Caki2 (cell line): ENCODE measurements at places on chromosomes 5 and 9. TPM values are rescaled to one million over a fixed set of nuclear protein-coding genes. Genes with fewer than 3 reads are reported as not detected.

PCDHGA6 gene
- total RNA-seq: 1.6 TPM in 1 of 2 replicates, not detected in the other

ABO gene
- total RNA-seq: 0.14 and 19.1 TPM in 2 replicates

DNA sequence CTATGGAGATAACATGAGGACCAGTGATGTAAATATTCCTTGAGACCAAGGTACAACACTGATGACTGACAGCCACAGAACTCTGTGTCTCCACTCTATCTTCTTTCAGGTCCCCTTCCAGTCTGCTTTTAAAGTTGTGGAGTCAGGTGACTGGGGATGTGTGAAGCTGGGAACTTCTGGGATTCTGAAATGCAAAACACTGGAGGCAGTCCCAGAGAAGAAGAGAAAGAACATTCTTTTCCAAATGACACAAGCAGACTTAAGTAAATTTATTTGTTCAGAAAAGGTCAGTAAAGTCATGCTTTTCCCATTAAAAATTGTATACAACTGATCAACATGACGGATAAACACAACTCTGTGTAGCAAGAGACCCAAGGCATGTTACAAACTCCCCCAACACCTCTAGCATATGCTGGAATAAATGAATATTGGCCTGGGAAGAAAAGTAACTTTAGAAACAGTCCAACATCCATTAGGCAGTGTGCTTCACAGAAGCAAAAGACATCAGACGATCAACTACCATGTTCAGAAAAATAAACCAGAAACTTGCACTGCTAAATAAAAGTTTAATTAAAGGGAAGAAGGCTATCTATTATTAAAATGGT is 92.4 kb upstream of the IFNK start:
- no peak for DNase-seq

DNA sequence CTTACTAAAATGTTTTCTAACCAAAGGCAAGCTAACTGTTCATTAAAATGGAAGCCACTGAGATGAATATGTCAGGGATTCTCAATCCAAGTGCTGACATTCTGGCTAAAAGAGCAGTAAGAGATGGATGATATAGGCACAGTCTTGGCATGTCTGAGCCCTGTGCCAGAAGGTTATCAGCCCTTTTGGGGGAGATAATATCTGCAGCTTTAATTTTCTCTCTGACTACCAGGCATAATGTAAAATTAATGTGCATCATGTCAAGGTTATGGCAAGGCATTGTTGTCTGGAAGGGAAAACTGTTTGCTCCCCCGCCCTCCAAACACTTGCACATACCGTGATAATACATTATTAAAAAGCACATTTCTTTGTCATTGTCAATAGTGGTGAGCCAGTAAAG is 609.8 kb downstream of the ZNF608 start:
- no peak for DNase-seq

DNA sequence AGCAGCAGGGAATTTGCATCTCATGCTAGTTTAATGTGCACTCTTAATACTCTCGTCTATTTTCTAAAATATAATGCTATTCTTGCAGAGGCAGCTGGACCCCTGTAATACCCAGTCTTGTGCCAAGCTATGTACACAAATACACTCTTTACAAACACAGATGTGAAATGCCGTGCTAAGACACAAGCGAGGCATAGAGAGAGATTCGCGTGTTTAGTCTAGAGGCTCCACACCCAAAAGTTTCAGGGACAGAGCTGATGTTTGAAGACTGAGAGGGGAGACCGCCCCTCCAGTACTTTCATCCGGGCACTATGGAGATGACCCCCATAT is 1.2 kb downstream of the DPYSL3 start:
- DNase-seq: peak; percentile 42

ZNF169 gene
- 2.5 TPM in 1 of 2 replicates, not detected in the other for total RNA-seq

DNA sequence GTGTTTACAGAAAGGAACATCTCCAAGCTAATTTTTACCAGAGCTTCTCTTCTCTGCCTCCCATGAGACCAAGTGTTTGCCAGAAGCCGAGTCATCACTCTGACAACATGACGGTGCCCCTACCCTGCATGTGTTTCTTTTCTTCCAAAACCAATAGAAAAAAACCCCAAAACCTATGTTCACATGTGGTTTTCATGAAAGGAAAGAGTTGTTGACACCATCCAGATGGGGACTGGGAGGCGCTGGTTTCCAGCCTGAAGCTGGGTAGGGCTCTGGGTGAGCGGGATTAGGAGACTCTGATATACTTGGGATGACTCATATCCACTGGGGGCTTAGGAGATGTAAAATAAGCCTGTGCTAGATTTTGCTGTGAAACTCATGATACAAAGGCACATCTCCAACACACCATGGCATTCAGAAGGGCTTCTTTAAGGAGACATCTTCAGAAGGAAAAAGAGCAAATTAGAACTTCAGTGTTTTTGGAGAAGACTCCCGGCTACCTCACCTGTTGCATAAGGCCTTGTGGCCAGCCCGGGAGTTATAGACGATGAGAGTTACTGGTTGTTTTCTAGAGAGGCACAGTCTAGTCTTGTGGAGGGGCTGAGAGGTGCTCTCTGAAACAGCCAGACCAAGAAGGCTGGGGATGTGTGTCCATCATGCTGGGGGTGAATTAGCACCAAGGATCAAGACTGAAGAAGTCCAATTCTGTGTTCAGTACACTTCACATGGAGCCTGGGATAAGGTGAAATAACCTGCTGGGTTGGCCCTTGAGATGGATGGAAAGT is 108.9 kb upstream of the LHFPL2 start:
- peak; percentile 17 for DNase-seq

DNA sequence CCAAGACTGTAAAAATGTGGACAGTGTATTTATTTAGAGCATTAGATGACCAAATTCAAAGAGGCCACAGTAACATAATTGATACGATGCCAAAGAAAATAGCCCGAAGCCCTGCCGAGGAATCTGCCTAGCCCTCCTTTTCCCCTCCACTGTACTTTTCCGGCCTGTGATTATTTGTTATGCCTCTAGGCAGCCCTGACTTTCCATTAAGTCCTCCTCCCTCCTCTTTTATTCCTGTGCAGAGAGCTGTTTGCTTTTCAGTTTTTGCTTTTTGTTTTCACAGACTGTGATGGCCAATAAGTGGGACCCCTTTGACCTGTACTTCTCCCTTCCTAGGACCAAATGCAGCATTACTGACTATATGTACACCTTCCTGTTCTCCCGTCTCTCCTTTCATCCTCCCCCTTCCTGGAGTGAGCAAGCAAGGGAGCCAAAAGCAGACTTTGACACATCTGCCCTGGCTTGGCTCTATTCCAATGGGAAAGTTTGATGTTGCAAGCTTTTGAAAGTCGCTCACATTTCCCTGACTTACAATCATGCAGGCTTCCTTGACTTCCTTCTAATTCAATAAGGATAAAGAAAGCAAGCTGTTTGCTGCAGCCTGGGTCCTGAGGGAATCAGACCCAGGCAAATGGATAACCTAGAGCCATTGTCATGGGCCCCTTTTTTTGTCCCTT is 76.1 kb downstream of the NREP start:
- peak; percentile 90 for DNase-seq

GRCh38 chr5:16234598-16234997 is 55.0 kb upstream of the MARCHF11 start:
- DNase-seq: no peak

DNA sequence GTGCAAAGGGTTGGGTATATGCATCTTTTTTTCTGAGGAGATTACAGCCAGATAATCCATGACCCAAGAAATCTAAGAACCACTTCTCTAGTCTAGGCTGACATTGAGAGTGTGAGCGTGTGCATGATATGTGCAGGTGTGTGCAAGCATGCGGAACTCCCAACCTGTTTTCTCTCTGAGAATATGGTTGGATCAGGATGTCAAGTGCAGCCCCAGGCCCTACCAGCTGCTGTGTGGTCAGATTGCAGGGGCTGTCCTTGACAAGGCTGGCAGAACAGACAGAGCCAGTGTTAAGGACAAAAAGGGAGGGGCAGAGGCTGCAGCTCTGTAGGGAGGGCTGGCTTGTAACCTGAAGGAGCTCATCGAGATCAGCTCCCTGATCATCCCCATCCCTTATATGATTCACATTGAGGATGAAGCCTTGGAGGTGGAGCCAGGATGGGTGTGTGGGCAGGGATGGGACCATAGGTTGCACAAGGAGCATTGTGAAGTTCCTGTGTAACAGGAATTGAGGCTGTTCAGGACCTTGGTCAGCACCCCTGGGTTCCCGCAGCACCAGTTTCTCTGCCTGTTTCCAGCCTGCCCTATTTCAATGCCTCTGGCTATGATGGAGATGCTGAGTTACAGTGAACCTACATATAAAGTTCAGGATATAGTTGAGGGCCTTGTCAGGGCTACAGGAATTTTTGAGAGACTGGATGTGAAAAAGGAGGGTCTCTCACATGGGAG is 52.6 kb upstream of the ARAP3 start:
- DNase-seq: peak; percentile 46

DNA sequence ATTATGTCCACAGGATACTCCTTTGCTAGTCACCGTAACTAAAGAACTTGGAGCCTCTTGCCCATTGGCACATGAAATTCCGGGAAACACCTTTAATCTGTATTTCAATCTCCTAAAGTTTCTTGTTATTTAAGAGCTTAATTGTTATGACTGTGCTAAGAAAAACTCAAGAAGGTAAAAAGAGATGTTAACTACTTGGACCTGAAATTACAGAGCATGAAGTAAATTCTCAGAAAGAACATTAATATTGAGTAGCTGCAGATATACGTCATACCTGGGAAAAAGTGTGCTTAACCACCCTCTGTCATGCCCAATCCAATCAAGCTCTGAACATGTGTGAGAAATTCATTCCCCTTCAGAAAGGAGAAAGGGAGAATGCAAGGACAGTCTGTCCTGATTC is 394.9 kb upstream of the PTGER4 start:
- no peak for DNase-seq

GRCh38 chr5:158464383-158464782 is 605.4 kb upstream of the CLINT1 start:
- DNase-seq: no peak

DNA sequence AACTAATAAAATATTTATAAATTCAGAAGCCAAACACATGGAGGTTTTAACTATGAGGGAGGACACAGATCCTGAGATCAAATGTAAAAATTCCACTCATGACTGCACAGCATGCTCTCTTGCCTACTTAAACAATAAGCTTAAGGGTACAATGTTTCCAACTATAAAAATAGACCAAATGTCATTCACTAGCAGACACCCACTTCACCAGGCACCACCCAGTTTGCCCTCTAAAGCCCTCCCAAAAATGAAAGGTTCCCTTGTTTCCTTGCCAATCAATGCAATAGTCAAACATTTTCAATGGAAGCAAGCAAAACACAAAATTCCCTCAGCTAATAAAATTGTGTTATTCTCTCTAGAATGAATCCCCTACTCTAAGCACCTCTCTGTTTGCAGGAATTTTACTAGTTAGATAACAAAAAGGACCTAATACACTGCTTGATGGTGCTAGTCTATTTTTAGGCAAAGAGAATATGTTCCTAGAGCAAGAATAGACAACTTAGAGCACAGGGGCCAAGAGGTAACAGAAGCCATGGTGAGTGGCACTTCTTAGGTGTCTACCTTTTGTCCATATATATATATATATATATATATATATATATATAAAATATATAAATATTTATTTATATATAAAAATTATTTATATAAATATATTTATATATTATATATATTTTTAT is 135.3 kb downstream of the HOMER1 start:
- no peak for DNase-seq
